ENCODE measurements at places on chromosomes 1 and 21.

GRCh38 chr1:175188936-175189335 lies 3.6 kb downstream of the KIAA0040 start:
- no peak for DNase-seq

DNA sequence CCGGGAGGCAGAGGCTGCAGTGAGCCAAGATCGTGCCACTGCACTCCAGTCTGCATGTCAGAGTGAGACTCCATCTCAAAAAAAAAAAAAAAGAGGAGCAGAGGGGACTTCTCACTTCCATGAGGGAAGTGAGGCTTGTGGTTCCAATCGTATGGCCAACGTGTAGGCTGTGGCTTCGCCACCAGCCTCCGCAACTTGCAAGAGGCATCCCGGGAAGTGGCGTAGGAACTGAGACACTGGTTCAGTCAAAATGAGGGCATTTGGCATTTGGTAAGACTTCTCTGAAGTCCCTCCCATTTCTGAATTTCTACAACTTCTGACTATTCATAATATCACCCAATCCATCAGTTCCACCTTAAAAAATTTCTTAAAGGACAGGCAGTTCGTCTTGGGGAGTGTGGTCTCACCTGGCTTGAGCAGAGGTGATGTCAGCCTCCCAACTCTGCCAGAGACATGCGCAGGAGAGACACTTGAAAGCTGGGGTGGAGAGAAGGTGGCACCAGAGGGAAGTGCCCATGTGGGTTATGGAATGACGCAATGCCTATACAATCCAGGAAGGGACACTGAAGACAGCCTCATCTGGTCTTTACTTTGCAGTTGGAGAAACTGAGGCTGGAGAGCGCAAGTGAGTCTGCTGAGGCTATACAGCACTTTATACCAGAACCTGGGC lies 17.2 kb downstream of the KAZN start:
- DNase-seq: no peak

DNA sequence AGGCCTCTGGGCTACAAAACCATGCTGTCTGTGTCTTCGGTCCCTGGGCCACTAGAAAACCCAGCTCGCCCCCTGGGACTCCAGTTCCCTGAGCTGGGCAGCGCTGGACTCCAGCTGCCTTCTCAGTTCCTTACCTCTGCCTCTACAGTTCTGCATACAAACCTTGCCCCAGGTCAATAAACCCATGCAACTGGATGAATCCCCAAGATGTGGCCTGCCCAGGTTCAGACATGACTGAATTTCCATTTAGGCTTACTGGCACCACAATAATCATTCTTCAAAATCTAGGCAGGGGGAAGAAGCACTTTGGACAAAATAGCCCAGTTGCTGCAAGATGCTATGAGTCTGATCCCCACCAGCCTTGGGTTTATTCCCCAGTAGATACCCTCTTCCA lies 159.5 kb downstream of the RRAGC start:
- no peak for DNase-seq

- no peak for DNase-seq
Measured at GRCh38 chr1:206506405-206507283, 687 bp upstream of the RASSF5 start.

- no peak for DNase-seq
Measured at GRCh38 chr1:106223213-106223612, 833.3 kb upstream of the PRMT6 start.

GRCh38 chr1:15386164-15386749 lies 23.4 kb upstream of the EFHD2 start:
- DNase-seq: no peak

DNA sequence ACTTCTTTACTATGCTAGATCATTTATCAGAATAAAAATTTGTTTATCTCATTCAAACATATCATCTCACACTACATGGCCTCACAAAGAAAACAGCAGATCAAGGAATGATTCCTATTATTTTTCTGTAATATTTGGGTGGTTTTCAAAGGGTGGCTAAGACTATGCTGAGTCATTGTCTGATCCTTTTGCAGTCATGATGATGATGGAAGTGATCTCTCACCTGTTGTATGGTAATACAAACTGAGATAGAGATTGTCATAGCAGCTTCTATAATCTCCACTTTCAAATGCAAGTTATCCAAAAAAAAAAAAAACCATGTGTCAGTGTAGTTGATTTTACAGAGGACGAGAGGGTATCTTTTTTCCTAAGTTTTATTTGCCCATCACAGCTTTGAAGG lies 37.2 kb upstream of the GBP5 start:
- no peak for DNase-seq

DNA sequence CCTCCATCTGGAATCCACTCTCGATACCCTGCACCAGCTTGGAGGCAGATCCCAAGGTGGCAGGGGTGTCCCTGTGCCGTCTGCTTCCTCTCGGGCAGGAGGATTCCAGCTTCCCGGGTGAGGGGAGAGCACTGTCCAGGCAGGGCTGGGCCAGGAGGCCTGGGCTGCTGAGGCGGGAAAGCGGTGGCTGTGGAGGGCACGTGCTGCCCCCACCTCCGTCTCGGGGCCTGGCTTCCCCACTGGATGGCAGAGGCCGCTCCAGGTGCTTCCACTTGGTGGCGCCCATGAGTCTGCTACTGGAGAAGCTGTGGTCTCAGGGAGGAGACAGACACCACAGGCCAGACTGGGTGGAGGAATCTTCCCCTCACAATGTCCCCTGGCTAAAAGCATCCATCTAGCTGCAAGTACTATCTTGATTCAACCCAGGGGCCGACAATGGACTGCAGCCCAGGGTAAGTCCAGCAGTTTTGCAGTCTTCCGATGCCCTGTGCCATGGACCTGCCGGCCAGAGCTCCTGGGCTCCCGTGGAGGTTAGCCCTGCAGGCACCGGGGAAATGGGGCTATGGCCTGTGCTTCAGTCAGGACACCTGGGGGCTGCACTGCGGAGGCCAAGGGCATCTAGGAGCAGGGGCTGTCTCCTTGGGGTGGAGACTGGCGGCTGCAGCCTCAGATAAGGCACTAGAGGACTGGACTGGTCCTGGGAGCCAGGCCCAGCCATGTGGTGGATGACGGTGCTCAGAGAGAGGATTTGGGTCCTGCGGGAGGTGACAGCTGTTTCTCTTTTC lies 41.3 kb upstream of the EIF4G3 start:
- peak; percentile 21 for DNase-seq

- DNase-seq: no peak
Measured at GRCh38 chr1:100441651-100442050, 89.3 kb downstream of the CDC14A start.

DNA sequence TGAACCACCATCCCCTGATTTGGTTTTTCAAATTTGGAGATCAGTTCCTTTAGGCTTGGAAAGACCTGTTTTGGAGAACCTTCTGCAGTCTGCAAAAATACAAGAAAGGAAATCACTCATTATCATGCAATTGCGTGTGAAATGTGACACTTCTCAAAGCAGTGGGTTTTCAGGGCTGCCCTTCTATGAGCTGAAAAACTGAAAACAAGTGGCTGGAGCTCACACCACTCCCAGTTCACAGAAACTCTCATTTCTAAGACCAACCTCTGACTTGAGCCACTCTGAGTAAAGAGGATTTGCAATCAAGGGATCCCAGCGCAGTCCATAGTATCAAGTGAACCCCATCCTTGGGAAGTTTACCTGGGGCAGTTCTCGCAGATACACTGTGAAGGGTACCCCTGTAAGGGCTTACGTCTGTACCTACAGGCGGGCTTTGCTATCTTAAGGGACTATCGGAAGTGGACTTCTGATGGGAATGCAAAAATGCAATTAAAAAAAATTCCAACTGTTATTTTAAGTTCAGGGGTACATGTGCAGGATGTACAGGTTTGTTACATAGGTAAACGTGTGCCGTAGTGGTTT lies 12.8 kb downstream of the SH2D1B start:
- DNase-seq: no peak

DNA sequence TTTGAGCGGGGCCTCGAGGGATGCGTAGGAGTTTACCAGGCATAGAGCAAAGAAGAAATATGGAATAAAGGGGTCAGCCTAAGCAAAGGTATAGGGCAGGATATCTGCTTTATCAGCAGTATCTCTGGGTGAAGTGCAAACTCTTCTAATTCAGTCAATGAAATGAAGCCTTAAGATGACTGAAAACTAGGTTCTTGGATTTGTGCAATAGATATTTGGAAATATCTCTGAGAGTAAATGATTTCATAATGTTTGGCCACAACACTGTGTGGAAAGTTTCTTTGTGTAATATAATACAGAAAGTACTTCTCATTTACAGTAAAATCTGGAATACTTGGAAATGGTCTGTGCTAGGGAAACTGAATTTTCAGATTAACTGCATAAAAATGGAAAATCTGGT lies 26.1 kb downstream of the KCNJ15 start:
- no peak for DNase-seq
